ENCODE measurements at places on chromosomes 11 and 22. TPM values are rescaled to one million over a fixed set of nuclear protein-coding genes. Genes with fewer than 3 reads are reported as not detected.

RBM4 gene
- 80.4 TPM for total RNA-seq

TNNT3 gene
- not detected for total RNA-seq

PARVA gene
- total RNA-seq = 83.7 TPM

ZW10 gene
- total RNA-seq = 17.7 TPM

CADM1 gene
- total RNA-seq = 71.6 TPM

GRCh38 chr22:35359380-35360065, 21.4 kb upstream of the HMOX1 start:
- H3K4me3 ChIP-seq = no peak overlapping the region
- H3K27ac ChIP-seq = no peak overlapping the region
- DNase-seq = peak; percentile 37
- no peaks in the 10 kb centered on the region for H3K36me3 ChIP-seq

GRCh38 chr11:135033540-135033939, 621.5 kb upstream of the B3GAT1 start:
- peak; percentile 82 for DNase-seq
- no peak overlapping the region for H3K4me3 ChIP-seq
- no peaks in the 10 kb centered on the region for H3K36me3 ChIP-seq
- H3K27me3 ChIP-seq = no peaks in the 10 kb centered on the region
- H3K4me1 ChIP-seq = no peaks in the 10 kb centered on the region

DNA sequence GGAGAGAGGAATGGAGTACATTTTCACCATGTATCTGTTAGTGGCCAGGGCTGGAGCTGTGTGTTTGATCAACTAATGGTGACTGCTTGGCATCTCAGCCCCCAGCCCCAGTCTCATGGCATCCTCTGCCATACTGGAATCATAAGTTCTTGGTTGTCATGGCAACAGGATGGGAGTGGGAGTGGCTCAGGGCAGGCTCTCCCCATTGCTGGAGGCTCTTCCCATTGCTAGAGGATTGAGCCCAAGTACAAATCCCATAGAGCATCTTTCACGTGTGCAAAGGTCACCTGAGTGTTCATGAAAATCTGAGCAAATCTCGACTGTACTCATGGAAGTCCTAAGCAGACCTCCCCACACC, 14.9 kb downstream of the DNAJB13 start:
- DNase-seq = no peak
- H3K4me1 ChIP-seq = peaks cover 14% of the 10 kb centered on the region
- H3K27ac ChIP-seq = no peak overlapping the region
- H3K36me3 ChIP-seq = no peaks in the 10 kb centered on the region
- H3K27me3 ChIP-seq = peaks cover 3% of the 10 kb centered on the region
- H3K4me3 ChIP-seq = no peak overlapping the region

- no peak overlapping the region for H3K27ac ChIP-seq
- H3K4me3 ChIP-seq = no peak overlapping the region
- H3K27me3 ChIP-seq = peaks cover 3% of the 10 kb centered on the region
- no peak for DNase-seq
- H3K4me1 ChIP-seq = no peaks in the 10 kb centered on the region
Measured at GRCh38 chr11:117612177-117612576, 184.8 kb downstream of the DSCAML1 start.

DNA sequence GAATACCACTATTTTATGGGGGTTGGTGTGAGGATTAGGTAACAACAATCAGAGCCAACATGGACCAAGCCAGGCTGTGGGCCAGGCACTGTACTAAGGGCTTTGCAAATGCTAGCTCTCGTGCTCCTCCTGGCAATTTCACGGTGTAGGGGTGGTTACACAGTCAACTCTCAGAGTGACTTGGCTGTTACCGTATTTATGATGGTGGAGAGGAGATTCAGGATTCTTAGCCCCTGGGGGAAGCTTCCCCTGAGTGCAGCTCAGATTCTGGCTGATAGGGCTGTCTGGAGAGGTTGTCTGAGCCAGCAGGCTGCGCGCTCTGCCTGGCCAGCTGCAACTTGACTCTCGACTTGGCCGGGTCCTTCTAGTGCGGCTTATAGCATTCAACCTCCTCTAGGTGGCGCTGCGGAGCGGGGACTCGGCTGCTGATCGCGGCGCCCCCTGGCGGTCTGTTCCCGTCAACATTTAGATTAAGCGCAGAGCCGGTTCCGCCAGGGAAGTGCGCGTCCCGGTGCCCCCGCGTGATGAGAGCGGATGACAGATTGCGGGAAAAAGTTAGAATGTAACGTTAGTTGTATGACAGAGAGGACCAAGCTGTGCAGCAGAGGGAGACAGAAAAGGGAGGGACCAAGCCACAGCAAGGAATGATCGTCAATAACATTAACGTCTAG, 4.5 kb upstream of the NCF4 start:
- H3K4me1 ChIP-seq = peaks cover 8% of the 10 kb centered on the region
- no peaks in the 10 kb centered on the region for H3K36me3 ChIP-seq
- no peak overlapping the region for H3K27ac ChIP-seq
- peak; percentile 96 for DNase-seq
- H3K4me3 ChIP-seq = peak overlapping the region; percentile 23

GRCh38 chr11:38503876-38504275, 1905.8 kb upstream of the RAG2 start:
- H3K27ac ChIP-seq = no peak overlapping the region
- no peaks in the 10 kb centered on the region for H3K4me1 ChIP-seq
- H3K4me3 ChIP-seq = no peak overlapping the region
- DNase-seq = no peak
- no peaks in the 10 kb centered on the region for H3K27me3 ChIP-seq

- DNase-seq = peak; percentile 97
- H3K27ac ChIP-seq = no peak overlapping the region
- H3K36me3 ChIP-seq = no peaks in the 10 kb centered on the region
- peaks cover 7% of the 10 kb centered on the region for H3K4me1 ChIP-seq
- H3K27me3 ChIP-seq = no peaks in the 10 kb centered on the region
Measured at GRCh38 chr22:39205344-39206021, 39.3 kb downstream of the PDGFB start.

GRCh38 chr22:20551805-20552442, 44.5 kb downstream of the MED15 start:
- H3K27me3 ChIP-seq = no peaks in the 10 kb centered on the region
- H3K4me3 ChIP-seq = peak overlapping the region; percentile 28
- H3K27ac ChIP-seq = peak overlapping the region; percentile 99
- peaks cover 45% of the 10 kb centered on the region for H3K36me3 ChIP-seq

DNA sequence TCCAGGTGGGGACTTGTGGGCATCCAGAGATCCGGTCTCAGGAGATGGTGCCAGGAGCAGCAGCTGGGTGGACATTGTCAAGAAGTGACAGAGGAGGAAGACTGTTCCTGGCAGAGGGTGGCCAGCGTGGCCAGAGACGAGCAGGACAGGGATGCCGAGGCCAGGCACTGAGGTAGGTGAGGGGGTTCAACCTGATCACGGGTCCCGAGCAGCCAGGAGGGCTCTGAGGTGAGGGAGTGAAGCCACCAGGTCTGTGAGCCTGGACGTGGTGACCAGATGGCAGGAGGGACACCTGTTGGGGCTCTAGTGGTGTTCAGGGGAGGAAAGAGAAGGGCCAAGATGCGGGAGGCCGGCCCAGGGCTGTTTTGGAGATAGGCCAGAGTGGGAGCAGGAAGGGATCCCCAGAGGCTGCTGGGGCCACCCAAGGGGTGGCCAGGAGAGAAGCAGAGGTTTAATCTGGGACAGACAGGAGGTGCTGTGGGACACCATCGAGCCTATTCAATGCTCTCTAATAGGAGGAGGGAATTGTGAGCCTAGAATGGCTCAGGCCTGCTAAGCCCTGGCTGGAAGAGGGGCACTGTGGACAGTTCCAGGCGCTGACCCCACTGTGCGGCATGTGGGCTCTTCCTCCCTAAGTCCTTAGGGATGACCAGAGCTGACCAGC, 6.3 kb downstream of the PPM1F start:
- H3K27me3 ChIP-seq = no peaks in the 10 kb centered on the region
- H3K36me3 ChIP-seq = peaks cover 25% of the 10 kb centered on the region
- peaks cover 35% of the 10 kb centered on the region for H3K4me1 ChIP-seq
- peak overlapping the region; percentile 82 for H3K27ac ChIP-seq
- no peak overlapping the region for H3K4me3 ChIP-seq
- peak; percentile 38 for DNase-seq

DNA sequence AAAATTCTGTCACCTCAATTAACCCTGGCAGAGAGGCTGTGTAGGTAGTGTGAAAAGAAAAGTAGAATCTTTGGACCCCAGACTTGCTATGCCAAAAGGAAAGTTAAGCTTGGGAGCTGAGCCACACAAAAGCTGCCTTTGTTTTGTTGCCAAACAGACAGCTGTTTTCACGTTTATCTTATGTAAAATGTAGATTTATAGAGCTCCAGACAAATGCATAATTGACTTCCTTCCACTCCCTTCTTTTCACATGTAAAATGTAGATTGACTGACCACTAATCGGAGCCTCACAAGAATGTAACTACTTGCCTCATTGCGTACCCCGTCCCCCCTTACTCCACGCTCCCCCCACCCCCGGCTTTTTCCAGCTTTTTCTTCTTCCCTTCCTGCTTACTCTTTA, 2302.2 kb upstream of the RAG2 start:
- H3K4me1 ChIP-seq = no peaks in the 10 kb centered on the region
- no peaks in the 10 kb centered on the region for H3K36me3 ChIP-seq
- no peaks in the 10 kb centered on the region for H3K27me3 ChIP-seq
- no peak overlapping the region for H3K27ac ChIP-seq
- no peak overlapping the region for H3K4me3 ChIP-seq

- no peaks in the 10 kb centered on the region for H3K27me3 ChIP-seq
- peaks cover 15% of the 10 kb centered on the region for H3K4me1 ChIP-seq
- peak overlapping the region; percentile 3 for H3K27ac ChIP-seq
Measured at GRCh38 chr11:46450846-46451477, 59.4 kb upstream of the CHRM4 start.

Measured in osteoblast (primary cell).